Activated CD4-positive, alpha-beta T cell treated with anti-CD3 and anti-CD28 coated beads, Interleukin-2, amount 50 U/mL, for 1 hour (primary cell): ENCODE measurements at places on chromosomes 3 and 15.

- no peak for DNase-seq
Measured at GRCh38 chr15:23897091-23897490, 210.0 kb upstream of the NDN start.

DNA sequence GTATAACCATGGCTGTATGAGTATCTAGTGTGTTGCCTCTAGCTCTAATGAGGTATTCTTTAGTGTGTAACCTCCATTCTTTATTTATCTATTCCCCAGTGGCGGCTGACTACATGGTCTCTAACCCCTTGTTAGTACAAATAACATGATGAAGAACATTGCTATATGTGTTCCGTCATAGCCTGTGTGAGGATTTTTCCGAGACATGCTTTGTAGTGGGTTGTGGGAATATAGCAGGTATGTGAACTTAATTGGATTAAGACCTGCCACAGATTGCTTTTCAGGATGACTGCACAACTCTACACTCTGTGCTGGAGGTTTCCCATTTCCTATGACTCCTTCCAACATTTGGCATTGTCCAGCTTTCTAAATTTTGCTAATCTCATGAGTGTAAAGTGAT, 563.4 kb downstream of the ROBO1 start:
- DNase-seq = no peak

DNA sequence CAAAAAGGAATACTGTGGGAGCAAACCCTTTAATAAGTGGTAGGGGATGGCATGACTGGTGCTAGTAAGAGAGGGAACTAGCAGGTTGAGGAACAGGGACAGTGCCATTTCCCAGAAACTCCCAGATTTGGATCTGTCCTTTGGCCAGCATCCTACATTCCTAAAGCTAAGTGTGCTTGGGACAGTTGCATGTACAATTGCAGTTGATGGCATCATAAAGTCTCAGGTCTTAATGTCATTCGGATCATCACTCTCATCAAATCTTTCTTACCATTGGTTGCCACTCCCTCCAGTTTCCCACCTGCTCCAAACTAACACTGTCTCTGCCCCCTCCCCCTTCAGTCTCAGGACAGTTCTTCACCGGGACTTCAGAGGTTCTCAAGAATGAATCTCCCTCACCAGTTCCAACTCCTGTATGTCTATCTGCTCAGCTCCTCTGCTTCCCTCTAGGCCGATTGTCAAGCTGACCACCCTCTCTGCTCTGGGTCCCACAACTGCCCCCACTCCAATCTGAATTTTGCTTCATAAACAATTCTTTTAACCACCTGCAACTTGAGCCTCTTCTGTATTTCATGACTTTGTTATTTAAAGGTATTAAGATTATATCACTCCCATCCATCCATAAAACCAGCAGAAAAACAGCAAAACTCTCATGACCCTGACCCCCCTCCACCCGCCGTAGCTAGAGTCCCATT, 260.8 kb downstream of the CGGBP1 start:
- no peak for DNase-seq

DNA sequence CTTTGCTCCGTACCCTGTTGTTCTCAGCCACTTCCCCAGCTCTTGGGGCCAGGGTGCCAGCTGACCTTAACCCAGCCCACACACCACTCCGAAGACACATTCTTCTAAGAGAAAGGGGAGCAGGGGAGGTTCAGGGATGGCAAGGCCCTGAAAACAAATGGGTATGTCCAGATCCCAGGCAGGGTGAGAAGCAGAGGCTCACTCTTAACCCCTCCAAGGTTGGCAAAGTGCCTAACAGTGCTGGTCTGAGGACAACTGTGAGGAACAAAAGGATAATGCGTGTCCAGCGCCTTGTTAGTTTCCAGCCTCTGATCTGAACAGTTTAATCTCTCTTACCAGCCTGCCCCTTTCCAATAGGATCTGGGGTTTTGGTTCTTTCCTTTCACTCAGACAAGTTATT, 1.5 kb downstream of the TMEM44 start:
- no peak for DNase-seq

GRCh38 chr3:159828542-159828943, 160.1 kb upstream of the IL12A start:
- DNase-seq = no peak

DNA sequence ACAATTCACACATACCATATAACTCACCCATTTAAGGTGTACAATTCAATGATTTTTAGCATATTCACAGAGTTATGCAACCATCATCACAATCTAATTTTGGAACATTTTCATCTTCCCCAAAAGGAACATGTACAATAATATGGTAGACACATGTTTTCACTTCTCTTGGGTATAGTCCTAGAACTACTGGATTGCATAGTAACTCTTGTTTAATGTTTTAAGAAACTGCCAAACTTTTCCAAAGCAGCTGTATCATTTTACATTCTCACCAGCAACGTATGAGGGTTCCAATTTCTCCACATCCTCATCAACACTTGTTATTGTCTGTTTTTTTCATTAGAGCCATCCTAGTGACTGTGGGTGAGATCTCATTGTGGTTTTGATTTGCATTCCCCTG, 14.3 kb downstream of the BNC1 start:
- no peak for DNase-seq

- no peak for DNase-seq
Measured at GRCh38 chr15:58534556-58534955, 102.8 kb downstream of the LIPC start.
